ENCODE measurements at places on chromosomes 16 and 17.

DNA sequence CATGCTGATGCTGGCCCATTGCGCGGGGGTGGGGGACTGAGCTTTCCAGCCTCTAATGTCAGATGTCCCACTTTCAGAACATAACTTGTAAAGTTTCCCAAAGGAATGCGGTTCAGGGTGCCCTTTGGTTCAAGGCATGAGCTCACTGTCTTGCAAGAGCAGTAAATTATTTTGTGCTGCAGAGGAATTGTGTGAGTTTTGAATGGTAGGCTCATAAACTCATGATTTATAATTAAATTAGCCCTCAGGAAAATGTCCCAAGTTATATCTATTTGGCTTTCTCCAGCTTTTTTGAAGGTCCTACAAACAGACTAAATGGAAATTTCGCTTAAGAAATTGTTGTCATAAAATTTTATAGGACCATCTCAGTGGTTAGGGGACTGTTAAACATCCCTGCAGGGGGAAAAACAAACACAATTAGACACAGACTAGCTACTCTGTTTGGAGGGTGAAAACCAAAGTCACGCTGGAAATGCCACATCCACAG, 321.8 kb downstream of the HS3ST3B1 start:
- H3K4me3 ChIP-seq, result peak overlapping the region; percentile 35
- peaks cover 24% of the 10 kb centered on the region for H3K27me3 ChIP-seq
- DNase-seq, result peak; percentile 40
- peak overlapping the region; percentile 77 for H3K27ac ChIP-seq

GRCh38 chr17:68533887-68534694, 21.9 kb downstream of the PRKAR1A start:
- peaks cover 58% of the 10 kb centered on the region for H3K36me3 ChIP-seq
- DNase-seq, result no peak
- no peak overlapping the region for H3K4me3 ChIP-seq

GRCh38 chr17:30226878-30227277, 8.6 kb downstream of the SLC6A4 start:
- H3K27me3 ChIP-seq, result peaks cover 39% of the 10 kb centered on the region
- no peaks in the 10 kb centered on the region for H3K36me3 ChIP-seq
- peaks cover 56% of the 10 kb centered on the region for H3K4me1 ChIP-seq
- no peak overlapping the region for H3K27ac ChIP-seq

DNA sequence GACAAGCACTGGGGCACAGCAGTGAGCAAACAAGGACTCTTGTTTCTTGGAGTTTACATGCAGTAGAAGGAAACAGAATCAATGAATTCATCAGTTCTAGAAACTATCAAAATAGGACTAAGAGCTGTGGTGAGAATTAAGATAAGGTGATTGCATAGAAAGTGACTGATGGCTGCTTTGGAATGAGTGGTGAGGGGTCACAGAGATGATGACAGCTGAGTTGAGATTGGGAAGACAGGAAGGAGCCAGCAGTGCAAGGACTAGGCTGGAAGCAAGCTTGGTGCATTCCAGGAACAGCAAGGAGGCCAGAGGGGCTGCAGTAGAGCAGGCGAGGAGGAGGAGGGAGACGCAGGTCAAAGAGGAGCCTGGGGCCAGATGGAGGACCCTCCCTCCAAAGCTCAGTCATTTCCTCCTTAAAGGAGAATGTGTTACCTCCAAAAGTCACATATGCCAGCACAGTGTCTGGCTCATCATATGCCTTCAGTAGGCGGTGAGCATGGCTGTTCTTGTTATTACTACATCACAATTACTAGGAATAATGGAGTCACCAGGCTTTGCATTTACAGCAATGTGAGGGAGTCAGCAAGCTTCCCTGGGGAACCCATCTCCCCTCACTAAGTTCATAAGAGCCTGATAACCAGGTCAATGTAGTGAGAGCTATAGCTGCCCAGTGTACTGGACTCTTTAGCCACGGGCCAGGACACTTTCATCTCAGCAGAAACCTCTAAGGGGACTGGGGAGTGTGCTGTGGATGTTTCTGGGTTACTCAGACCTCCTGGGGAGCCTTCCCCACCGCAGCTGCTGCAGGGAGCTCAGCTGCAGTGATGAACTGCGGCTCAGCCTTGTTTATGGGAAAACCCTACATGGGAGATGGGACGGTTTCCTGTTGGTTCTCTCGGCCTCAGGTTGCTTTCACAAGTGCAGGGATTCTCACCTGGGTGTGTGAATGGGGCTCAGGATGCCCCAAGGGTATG, 157.2 kb downstream of the SEC14L1 start:
- H3K4me1 ChIP-seq, result peaks cover 48% of the 10 kb centered on the region
- no peak for DNase-seq
- H3K27ac ChIP-seq, result no peak overlapping the region
- H3K36me3 ChIP-seq, result no peaks in the 10 kb centered on the region

DNA sequence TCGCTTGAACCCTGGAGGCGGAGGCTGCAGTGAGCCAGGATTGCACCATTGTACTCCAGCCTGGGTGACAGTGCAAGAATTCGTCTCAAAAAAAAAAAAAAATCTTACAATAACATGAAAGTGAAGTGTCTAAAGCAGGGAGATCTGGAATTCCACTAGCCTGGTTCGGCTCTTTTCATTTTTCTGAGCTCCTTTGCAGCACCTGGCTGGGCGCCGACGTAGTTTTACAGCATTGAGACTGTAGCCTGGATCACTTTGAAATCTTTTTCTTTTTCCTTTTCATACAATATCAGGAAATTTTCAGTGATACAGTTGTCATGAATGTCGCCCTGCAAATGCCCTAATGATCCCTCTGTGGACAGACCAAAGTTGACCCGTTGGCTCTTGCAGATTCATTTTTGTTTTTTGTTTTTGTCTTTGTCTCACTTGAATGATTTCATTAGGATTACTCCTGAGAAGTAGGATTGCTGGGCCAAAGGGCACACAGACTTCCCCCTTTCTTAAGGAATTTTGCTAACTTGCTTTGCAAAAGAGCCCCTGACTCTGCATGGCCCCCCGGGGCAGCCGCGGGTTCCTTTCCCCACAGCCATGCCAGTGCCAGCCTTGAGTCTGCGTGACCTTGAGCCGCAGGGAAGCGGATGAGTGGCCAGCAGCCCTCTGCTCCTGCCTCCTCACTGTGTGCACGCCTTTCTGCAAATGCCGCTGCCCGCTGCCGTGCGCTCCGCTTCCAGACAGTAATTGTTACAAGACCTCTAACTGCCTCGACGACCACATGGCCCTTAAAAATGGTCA, 28.0 kb downstream of the CRISPLD2 start:
- H3K27ac ChIP-seq, result no peak overlapping the region
- H3K4me3 ChIP-seq, result no peak overlapping the region
- peaks cover 61% of the 10 kb centered on the region for H3K27me3 ChIP-seq
- no peaks in the 10 kb centered on the region for H3K36me3 ChIP-seq
- no peak for DNase-seq

GRCh38 chr17:33976831-33977230, 278.3 kb upstream of the CCL2 start:
- DNase-seq, result no peak
- H3K36me3 ChIP-seq, result no peaks in the 10 kb centered on the region
- H3K4me1 ChIP-seq, result peaks cover 13% of the 10 kb centered on the region
- no peak overlapping the region for H3K27ac ChIP-seq
- H3K4me3 ChIP-seq, result no peak overlapping the region

GRCh38 chr17:50548831-50549230, 1.9 kb downstream of the SPATA20 start:
- no peak overlapping the region for H3K4me3 ChIP-seq
- H3K27ac ChIP-seq, result no peak overlapping the region
- no peak for DNase-seq
- H3K27me3 ChIP-seq, result peaks cover 30% of the 10 kb centered on the region

GRCh38 chr17:78707016-78707415, 75.1 kb downstream of the CYTH1 start:
- peaks cover 4% of the 10 kb centered on the region for H3K27me3 ChIP-seq
- peaks cover 25% of the 10 kb centered on the region for H3K4me1 ChIP-seq
- no peak for DNase-seq

DNA sequence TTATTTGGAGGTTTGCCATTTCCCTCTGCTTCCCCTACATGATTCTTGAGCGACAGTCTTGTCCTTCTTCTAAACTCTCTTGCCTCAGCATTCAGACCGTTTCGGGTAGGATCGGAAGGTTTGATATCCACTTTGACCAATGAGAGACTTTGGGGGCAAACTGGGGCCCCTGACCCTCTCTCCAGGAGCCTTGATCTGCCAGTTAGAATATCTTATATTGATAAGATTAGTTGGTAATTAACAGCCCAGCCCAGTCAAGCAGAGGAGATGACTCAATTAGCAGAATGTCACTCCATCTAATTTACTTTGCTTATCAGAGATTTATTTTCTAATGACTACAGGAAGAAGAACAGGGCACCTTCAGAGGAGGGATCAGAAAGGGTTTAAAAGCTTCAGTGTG, 532.8 kb downstream of the XYLT1 start:
- DNase-seq, result no peak
- no peak overlapping the region for H3K4me3 ChIP-seq

DNA sequence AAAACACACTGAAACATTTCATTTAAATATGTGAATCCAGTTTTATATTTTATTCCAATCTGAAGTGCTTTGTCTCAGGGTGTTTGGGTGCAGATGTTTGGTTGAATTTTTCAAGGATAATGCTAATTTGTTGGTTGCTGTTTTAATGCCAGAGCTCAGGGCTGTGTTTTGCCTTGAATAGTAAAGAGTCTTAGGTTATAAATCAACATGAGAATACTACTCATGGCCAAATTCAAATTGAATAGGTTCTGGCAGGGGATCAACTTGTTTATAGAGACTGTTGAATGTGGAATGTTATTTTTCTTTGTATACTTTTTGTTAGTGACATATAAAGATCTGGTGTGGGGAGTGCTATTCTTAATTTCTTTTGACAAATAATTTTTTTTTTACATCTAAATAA, 18.8 kb downstream of the TOM1L1 start:
- H3K4me1 ChIP-seq, result no peaks in the 10 kb centered on the region
- no peak for DNase-seq
- no peak overlapping the region for H3K4me3 ChIP-seq
- H3K27ac ChIP-seq, result no peak overlapping the region
- peaks cover 3% of the 10 kb centered on the region for H3K27me3 ChIP-seq

GRCh38 chr17:75346906-75347305, 57.7 kb upstream of the SLC25A19 start:
- H3K4me1 ChIP-seq, result peaks cover 95% of the 10 kb centered on the region
- peak overlapping the region; percentile 93 for H3K27ac ChIP-seq
- no peaks in the 10 kb centered on the region for H3K27me3 ChIP-seq
- H3K4me3 ChIP-seq, result peak overlapping the region; percentile 44
- peak; percentile 55 for DNase-seq
- no peaks in the 10 kb centered on the region for H3K36me3 ChIP-seq

DNA sequence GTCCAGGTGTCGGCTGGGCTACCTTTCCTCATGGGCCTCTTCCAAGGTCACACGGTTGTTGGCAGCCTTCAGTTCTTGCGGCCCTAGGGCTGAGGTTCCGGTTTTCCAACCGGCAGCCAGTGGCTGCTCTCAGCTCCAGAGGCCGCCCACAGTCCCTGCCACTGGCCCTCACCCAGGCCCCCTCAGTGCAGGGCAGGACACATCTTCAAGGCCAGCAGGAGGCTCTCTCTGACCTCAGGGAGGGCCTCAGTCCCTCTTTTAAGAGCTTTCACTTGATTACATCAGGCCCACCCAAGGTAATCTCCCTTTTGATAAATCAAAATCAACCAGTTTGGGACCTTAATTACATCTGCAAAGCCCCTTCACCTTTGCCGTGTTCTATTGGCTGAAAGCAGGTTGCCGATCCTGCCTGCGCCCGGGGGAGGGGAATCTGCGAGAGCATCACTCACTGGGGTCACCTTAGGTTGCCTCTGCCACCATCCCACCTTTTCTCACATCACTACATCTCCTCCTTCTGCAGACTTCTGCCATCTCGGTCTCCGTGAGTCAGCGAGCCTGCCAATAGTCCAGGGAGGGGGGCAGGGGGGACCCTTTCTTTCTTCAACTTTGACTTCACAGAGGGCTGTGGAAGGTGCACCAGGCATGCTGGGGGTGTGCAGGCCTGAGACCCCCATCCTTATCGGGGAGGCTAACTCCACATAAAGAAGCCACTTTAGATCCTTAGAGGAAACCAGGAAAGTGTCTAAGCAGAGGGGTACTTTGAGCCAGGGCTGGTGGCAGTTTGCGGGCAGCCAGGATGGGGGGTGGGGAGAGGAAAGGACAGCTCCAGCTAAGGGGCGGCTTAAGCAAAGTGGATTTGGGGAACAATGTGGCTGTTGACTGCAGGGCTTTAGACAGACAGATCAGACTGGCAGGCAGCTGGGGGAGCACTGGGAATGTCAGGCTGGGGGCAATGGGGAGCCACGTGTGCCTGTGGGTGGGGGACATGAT, 28.8 kb upstream of the NXPH3 start:
- peak overlapping the region; percentile 7 for H3K4me3 ChIP-seq
- H3K27me3 ChIP-seq, result peaks cover 16% of the 10 kb centered on the region
- H3K27ac ChIP-seq, result peak overlapping the region; percentile 73
- H3K36me3 ChIP-seq, result no peaks in the 10 kb centered on the region
- peaks cover 57% of the 10 kb centered on the region for H3K4me1 ChIP-seq
- DNase-seq, result no peak

- no peaks in the 10 kb centered on the region for H3K36me3 ChIP-seq
- no peak for DNase-seq
- H3K27me3 ChIP-seq, result peaks cover 5% of the 10 kb centered on the region
These were observed 33.6 kb upstream of the TOB1 start for GRCh38 chr17:50899559-50900319.

GRCh38 chr17:50793007-50793406, 25.7 kb upstream of the ANKRD40CL start:
- H3K4me1 ChIP-seq, result peaks cover 58% of the 10 kb centered on the region
- DNase-seq, result no peak
- peaks cover 6% of the 10 kb centered on the region for H3K27me3 ChIP-seq
- H3K27ac ChIP-seq, result peak overlapping the region; percentile 57

GRCh38 chr16:55037966-55038365, 107.3 kb downstream of the IRX5 start:
- H3K27me3 ChIP-seq, result peaks cover 26% of the 10 kb centered on the region
- no peak overlapping the region for H3K4me3 ChIP-seq

DNA sequence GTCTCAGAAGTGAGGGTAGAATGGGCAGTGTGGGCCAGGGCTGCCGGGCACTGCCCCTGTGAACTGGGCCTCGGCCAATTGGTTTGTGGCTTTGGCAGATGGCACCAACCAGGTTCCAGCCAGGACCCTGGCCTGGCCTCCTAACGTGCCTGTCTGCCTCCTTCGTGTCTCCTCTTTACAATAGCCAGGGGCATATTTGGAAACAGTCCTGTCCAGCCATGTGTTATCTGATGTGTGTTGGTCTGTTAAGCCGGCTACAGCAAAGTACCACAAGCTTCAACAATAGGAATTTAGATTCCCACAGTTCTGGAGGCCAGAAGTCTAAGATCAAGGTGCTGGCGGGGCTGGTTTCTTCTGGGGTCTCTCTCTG, 14.6 kb downstream of the CRISPLD2 start:
- H3K4me1 ChIP-seq, result peaks cover 17% of the 10 kb centered on the region
- no peaks in the 10 kb centered on the region for H3K36me3 ChIP-seq
- peaks cover 56% of the 10 kb centered on the region for H3K27me3 ChIP-seq
- no peak overlapping the region for H3K4me3 ChIP-seq
- no peak for DNase-seq

DNA sequence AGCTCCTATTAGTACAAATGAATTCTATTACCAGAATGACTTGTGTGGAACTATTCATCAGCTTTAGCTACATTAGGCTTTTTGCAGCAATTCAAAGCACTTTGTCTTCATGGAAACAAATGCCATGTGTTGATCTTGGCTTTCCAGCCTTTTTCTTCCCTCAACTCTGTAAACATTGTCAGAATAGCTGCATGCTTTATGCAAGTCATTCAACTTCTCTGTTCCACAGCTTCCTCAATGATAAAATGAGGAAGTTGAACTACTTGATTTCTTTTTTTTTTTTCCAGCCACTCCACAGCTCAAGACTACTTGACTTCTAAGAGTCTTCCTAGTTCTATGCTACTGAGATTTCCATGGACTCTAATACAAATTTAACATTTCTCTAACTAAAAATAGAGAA, 41.1 kb downstream of the KIAA0753 start:
- peak overlapping the region; percentile 10 for H3K27ac ChIP-seq
- H3K4me3 ChIP-seq, result no peak overlapping the region
- no peak for DNase-seq
- H3K27me3 ChIP-seq, result no peaks in the 10 kb centered on the region
- H3K4me1 ChIP-seq, result peaks cover 5% of the 10 kb centered on the region
- H3K36me3 ChIP-seq, result peaks cover 48% of the 10 kb centered on the region

Data from nephron progenitor cell (in vitro differentiated cells).